Iris pigment epithelial cell (primary cell): ENCODE measurements at places on chromosomes 5 and 9.
A peak's percentile ranks its signal among the peaks of the same experiment; 100 is the strongest.

DNA sequence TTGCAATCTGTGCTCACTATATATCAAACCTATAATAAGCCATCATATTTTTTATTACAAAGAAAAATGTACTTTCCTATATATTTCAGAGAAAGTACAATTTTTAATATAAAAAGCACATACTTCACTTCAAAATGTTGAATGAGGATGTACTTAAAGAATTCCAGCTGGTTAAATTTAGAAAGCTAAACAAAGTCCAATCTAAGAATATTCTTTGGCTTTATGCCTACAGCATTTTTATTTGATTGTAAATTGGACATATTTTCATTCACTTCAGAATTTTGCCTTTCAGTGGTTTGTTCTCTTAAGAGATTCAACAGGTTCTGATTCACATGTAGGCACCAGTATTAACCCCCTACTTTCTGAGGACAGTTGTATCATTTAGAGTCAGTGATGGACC lies 533.8 kb downstream of the CAAP1 start:
- DNase-seq: no peak

DNA sequence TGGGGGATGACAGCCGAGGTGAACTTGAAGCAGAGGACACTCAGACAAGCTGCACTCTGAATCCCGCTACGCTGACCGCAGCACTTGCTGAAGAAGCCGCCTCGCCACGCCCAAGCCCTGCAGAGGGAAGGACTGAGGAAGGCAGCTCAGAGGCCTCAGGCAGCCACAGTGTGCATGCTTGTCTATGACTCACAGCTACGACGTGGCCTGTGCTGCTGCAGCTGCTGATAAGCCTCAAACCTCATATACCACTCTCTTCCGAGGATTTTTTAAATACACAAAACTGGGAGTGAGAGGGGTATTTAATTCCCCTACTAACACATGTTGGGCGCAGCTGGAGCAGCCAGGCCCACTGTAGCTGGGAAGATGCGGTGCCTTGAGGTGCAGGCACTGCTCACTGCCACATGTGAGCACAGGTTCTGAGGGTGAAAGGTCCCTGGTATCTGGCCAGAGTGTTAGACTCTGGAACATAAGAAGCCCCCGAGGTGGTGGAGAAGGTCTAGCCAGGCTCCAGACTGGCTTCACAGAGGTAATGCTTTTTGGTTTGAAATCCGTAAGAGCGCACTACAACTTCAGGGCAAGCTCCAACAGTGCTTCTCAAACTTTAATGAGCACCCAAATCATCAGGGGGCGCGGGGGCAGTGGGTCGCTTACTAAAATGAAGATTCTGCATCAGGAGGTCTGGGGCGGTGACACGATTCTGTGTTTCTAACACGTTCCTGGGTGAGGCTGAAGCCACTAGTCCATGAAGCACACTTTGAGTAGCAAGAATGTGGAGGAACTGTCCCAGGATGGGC lies 196.8 kb downstream of the AUH start:
- DNase-seq: peak; percentile 99

DNA sequence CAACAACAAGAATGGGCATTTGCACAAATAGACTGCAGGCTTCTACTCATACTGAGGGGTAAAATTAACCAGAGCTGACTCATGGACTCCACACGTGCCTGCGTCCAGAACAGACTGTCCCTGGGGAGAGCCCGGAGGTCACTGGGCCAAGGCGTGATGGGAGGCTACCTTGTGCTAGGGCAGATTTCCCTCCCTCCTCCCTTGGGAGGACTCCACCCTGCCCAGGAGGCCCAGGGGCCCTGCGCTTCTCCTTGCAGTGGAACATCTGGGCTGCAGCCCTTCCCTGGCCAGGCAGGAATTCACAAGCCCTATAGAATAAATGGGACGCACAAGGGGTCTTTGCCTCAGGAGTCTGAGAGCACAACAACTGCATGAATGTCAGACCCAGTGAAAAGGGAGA lies 35.6 kb downstream of the IRX2 start:
- no peak for DNase-seq

DNA sequence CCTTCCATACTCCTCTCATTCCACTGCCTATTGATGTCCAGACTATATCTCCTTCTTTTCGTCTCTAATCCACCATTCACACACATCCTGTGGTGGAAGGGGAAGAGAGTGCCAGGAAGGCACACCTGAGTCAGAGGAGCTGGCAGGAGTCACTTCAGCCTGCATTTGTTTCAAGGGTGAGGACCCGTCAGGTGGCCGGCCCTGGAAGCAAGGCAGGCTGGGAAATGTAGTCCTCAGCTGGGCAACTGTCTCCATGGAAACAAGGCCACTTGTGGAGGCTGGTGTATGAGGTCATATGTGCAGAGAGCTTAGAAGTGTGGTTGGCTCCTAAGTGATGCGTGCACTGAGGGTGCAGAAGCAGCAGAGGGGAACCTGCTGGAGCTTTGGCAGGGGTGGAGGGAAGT lies 278.4 kb downstream of the NSG2 start:
- peak; percentile 60 for DNase-seq

DNA sequence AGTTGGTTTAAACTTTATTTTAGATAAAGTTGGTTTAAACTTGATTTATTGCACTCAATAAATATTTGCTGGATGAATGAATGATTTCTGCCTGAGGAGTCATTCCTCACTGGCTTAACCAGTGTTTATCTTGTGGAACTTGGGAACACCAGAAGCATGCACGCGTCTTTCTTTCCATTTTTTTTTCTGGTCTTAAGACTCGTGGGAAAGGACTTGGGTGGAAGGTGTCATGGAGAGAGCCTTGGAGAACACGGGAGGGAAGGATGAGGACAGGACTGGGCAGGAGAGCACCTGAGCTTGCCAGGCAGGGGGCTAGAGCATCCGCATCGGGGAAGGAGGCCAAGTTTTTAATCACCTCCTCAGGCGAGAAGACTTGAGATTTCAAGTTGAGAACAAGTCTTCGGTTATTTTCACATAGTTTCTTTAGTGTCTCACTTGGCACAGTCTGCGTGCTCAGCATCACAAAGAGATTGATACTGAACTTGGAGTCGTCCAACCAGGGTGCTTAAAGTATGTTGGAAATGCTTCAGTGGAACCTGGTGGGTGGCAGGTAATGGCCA lies 144.2 kb downstream of the PDZD2 start:
- DNase-seq: peak; percentile 1

GRCh38 chr9:117034866-117035265 lies 347.8 kb downstream of the TRIM32 start:
- peak; percentile 17 for DNase-seq

GRCh38 chr9:12133416-12133815 lies 559.8 kb upstream of the TYRP1 start:
- peak; percentile 0 for DNase-seq
